Activated B cell treated with CpG ODN at 0.5 μM for 24 hours (primary cell): ENCODE measurements at places on chromosomes 12 and 14. TPM values are rescaled to one million over a fixed set of nuclear protein-coding genes. Genes with fewer than 3 reads are reported as not detected.

The BMP4 gene
- total RNA-seq = 0.42 TPM in 1 of 2 replicates, not detected in the other

The RTL1 gene
- not detected in 2 replicates for total RNA-seq

The LRRK2 gene
- total RNA-seq = 59.9 and 71.7 TPM in 2 replicates

The TPPP2 gene
- total RNA-seq = not detected in 2 replicates

The RFLNA gene
- not detected in 2 replicates for total RNA-seq

The KRT85 gene
- not detected in 2 replicates for total RNA-seq

The LTA4H gene
- 119 and 124 TPM in 2 replicates for total RNA-seq

The CABP1 gene
- 0.27 TPM in 1 of 2 replicates, not detected in the other for total RNA-seq

The PPFIBP1 gene
- 7.2 and 8.1 TPM in 2 replicates for total RNA-seq

The WSB2 gene
- total RNA-seq = 28.4 and 29.2 TPM in 2 replicates

The PTGDR gene
- not detected in 2 replicates for total RNA-seq

The ADAMTS20 gene
- total RNA-seq = not detected in 2 replicates

The FGF6 gene
- not detected in 2 replicates for total RNA-seq

The NEK9 gene
- 96.1 and 97.7 TPM in 2 replicates for total RNA-seq

The ANO2 gene
- not detected in 2 replicates for total RNA-seq

The TMCC3 gene
- total RNA-seq = 24.2 and 28.0 TPM in 2 replicates

The SALL2 gene
- total RNA-seq = 0.24 and 0.37 TPM in 2 replicates

The POTEM gene
- total RNA-seq = 0.16 TPM in 1 of 2 replicates, not detected in the other

The IPO4 gene
- total RNA-seq = 76.4 and 80.3 TPM in 2 replicates

The CACNA2D4 gene
- 2.1 and 2.8 TPM in 2 replicates for total RNA-seq

The KRT71 gene
- not detected in 2 replicates for total RNA-seq

The RNASE7 gene
- not detected in 2 replicates for total RNA-seq

The PDZRN4 gene
- total RNA-seq = not detected in 2 replicates

The SLC38A4 gene
- total RNA-seq = not detected in 2 replicates

The CCNT1 gene
- 48.9 and 49.6 TPM in 2 replicates for total RNA-seq

The HSPA2 gene
- total RNA-seq = 3.8 and 5.4 TPM in 2 replicates

The AKAP3 gene
- 3.4 and 3.7 TPM in 2 replicates for total RNA-seq

The SYNDIG1L gene
- total RNA-seq = not detected in 2 replicates

The IL23A gene
- total RNA-seq = 5.6 and 7.2 TPM in 2 replicates

The SCARB1 gene
- 39.3 and 40.8 TPM in 2 replicates for total RNA-seq

The DIP2B gene
- 32.2 and 32.3 TPM in 2 replicates for total RNA-seq

The RAB15 gene
- 0.34 and 0.47 TPM in 2 replicates for total RNA-seq

The KRT73 gene
- total RNA-seq = not detected in 2 replicates

The BICD1 gene
- 55.5 and 67.6 TPM in 2 replicates for total RNA-seq

The BDKRB2 gene
- total RNA-seq = not detected in 2 replicates

The RASAL1 gene
- 4.9 and 7.1 TPM in 2 replicates for total RNA-seq

The AQP2 gene
- not detected in 2 replicates for total RNA-seq

The FOXN4 gene
- total RNA-seq = not detected in 2 replicates

The NEUROD4 gene
- not detected in 2 replicates for total RNA-seq

The DAO gene
- total RNA-seq = not detected in 2 replicates

The OR4E2 gene
- total RNA-seq = not detected in 2 replicates

The RERGL gene
- not detected in 2 replicates for total RNA-seq

The IL22 gene
- not detected in 2 replicates for total RNA-seq
